ENCODE measurements at places on chromosomes 3 and 15. TPM values are rescaled to one million over a fixed set of nuclear protein-coding genes. Genes with fewer than 3 reads are reported as not detected.
A peak's percentile ranks its signal among the peaks of the same experiment; 100 is the strongest.

The PARP15 gene
- 1.7 TPM for polyA plus RNA-seq

DNA sequence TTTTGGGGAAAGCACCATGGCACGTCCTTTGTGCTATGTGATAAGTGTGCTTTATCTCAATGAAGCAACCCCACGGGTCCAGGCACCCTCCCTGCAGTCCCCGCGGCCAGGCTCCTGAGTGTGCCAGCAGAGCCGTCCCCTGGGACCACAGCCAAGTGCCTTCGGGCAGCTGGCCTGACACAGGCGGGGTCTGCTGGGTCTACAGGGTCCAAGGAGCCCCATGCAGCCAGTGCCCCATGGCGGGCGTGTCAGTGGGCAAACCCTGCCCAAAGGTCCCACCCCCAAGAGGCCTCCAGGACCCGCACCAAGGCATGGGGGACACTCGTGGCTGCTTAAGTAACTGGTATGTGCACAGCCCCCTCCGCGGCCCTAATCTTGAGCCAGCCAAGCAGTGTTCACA lies 35.3 kb downstream of the KLHL25 start:
- H3K36me3 ChIP-seq, result peaks cover 21% of the 10 kb centered on the region
- H3K4me3 ChIP-seq, result no peak overlapping the region
- H3K27ac ChIP-seq, result no peak overlapping the region
- peak; percentile 48 for DNase-seq
- H3K27me3 ChIP-seq, result no peaks in the 10 kb centered on the region

The CCR8 gene
- 0.10 TPM for polyA plus RNA-seq

DNA sequence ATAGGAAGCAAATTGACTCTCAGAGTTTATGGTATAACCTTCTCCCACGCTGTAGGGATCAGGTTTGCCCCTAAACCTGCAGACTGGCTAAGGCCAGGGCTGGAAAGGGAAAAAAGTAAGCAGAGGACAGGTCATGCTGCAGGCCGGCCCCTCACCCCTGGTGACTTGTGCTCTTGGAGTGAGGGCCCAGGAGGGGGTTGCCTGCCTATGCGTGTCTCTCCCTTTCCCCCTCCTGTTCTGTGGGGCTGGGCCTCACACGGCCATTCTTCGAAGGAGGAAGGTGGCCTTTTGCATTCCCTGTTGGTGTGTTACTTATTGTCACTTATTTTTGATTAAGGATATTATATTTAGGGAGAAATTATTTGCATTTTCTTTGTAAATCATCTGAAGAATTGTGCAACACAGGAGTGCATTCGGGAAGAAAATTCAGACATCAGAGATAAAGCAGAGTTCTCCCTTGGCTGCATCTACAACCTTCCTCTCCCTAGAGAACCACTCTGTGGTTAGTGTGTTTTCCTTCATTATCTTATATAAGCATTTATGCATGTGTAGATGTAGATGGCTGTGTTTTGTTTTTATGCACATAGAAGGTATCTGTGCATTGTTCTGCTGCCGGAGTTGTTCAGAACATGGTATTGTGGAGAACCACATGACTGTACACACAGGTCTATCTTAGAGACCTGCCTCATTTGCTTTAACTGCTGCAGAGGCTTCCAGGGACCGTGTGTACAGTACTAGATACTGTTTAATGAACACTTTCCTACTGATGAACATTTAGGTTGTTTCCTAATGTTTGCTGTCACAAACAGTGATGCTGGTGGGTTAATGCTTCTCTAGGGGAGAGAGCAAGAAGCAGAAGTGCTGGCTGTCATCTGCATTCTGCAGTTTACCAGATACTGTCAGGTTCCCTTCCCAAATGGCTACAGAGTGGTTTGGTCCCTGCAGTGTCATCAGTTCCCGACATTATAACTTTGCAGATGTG lies 133.5 kb downstream of the APBA2 start:
- H3K36me3 ChIP-seq, result no peaks in the 10 kb centered on the region
- H3K4me3 ChIP-seq, result no peak overlapping the region
- H3K27ac ChIP-seq, result no peak overlapping the region

The SI gene
- not detected for polyA plus RNA-seq

- no peak for DNase-seq
- peak overlapping the region; percentile 71 for H3K27ac ChIP-seq
- peaks cover 35% of the 10 kb centered on the region for H3K4me1 ChIP-seq
- H3K4me3 ChIP-seq, result no peak overlapping the region
- H3K36me3 ChIP-seq, result peaks cover 60% of the 10 kb centered on the region
- no peaks in the 10 kb centered on the region for H3K27me3 ChIP-seq
These were observed 108.3 kb downstream of the LRIG1 start for GRCh38 chr3:66392512-66392911.

The LINGO1 gene
- 10.0 TPM for polyA plus RNA-seq

DNA sequence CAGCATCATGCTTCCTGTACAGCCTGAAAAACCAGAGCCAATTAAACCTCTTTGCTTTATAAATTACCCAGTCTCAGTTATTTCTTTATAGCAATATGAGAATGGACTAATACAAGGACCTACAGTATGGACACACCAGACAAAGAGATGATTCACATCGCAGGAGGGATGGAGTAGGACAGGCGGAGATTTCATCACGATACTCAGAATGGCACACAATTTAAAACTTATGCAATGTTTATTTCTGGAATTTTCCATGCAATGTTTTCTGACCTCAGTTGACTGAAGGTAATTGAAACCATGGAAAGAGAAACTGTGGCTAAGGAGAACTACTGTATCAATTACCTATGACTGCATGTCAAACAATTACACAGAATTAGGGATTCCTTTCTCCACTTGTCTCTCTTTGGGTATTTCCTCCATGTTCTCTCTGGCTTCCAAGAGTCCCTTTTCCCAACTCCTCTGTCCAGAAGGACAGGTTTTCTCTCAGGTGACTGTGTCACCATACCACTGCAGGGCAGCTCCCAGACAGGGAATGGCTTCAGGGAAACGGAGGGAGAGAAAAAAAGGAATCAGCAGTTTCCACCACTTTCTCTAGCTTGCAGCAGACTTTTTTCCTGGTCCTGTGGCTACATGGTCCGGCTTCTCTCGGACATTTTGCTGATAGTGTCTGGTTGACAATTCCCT lies 3.0 kb upstream of the ANO10 start:
- DNase-seq, result no peak
- H3K27ac ChIP-seq, result no peak overlapping the region
- H3K4me1 ChIP-seq, result peaks cover 5% of the 10 kb centered on the region
- H3K27me3 ChIP-seq, result no peaks in the 10 kb centered on the region

The MRAS gene
- 71.8 TPM for polyA plus RNA-seq

DNA sequence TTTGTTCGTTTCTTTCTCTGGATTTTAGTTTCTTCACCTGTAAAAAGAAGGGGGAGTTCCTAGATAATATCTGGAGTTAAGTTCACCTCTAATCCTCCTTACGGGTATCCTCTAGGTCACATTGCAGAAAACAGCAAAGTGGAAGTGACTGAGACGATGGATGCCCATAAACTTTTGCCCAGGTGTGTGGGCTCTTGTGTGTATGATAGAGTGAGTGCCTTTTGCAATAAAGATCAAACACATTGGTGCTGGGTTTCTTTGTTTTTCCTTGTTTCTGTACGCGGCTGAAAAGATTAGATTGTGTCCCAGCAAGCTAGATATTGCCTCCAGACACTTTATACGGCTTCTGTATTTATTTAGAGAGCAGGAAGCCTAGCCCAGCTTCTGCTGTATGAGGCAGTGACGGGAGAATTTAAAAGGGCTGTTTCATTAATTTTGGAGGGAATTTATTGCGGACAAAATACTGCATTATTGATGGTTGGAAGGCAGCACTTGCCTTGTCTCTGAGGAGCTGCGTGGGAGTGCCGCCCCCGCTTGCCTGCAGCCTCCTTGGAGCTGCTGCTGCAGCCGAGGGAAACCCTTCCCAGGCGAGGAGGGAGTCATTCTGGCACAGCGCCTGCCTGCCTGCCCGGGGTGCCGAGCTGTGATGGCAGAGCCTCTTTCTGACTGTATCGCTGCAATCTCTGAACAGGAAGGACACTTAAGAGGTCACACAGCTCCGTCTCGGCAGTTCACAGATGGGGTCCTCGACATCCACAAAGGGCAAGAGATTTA lies 38.5 kb downstream of the PYDC2 start:
- peaks cover 2% of the 10 kb centered on the region for H3K4me1 ChIP-seq
- no peak overlapping the region for H3K27ac ChIP-seq
- H3K36me3 ChIP-seq, result no peaks in the 10 kb centered on the region
- no peaks in the 10 kb centered on the region for H3K27me3 ChIP-seq

DNA sequence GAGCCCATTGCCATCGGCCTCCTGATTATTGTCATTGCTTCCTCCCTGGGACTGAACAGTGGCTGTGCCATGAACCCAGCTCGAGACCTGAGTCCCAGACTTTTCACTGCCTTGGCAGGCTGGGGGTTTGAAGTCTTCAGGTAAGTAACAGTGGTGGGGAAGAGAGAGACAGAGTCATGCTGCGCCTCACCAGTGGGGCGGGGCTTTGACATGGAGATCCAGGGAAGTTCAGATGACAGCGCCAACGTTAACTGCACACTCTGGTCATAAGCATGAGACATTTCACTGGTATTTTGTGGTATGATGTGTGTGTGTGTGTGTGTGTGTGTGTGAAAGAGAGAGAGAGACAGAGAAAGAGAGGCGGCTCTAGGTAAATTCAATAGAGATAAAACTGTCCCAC lies 41.0 kb downstream of the AQP9 start:
- no peaks in the 10 kb centered on the region for H3K36me3 ChIP-seq
- no peak overlapping the region for H3K27ac ChIP-seq
- H3K4me3 ChIP-seq, result no peak overlapping the region
- no peaks in the 10 kb centered on the region for H3K4me1 ChIP-seq
- DNase-seq, result no peak

- H3K36me3 ChIP-seq, result no peaks in the 10 kb centered on the region
- no peaks in the 10 kb centered on the region for H3K4me1 ChIP-seq
- no peak overlapping the region for H3K27ac ChIP-seq
- no peak overlapping the region for H3K4me3 ChIP-seq
- no peak for DNase-seq
- H3K27me3 ChIP-seq, result no peaks in the 10 kb centered on the region
These were observed 33.8 kb downstream of the BCHE start for GRCh38 chr3:165803471-165803870.

GRCh38 chr3:173138026-173138425 lies 3.0 kb downstream of the SPATA16 start:
- peak; percentile 7 for DNase-seq
- no peak overlapping the region for H3K4me3 ChIP-seq
- no peak overlapping the region for H3K27ac ChIP-seq

The ADGRG7 gene
- not detected for polyA plus RNA-seq

GRCh38 chr15:42151141-42151561 lies 5.3 kb downstream of the PLA2G4F start:
- DNase-seq, result no peak
- no peak overlapping the region for H3K4me3 ChIP-seq

GRCh38 chr3:108391917-108392593 lies 95.7 kb downstream of the HHLA2 start:
- H3K4me3 ChIP-seq, result no peak overlapping the region
- no peaks in the 10 kb centered on the region for H3K4me1 ChIP-seq
- no peaks in the 10 kb centered on the region for H3K36me3 ChIP-seq
- peak; percentile 42 for DNase-seq

The ENTPD3 gene
- 0.75 TPM for polyA plus RNA-seq

DNA sequence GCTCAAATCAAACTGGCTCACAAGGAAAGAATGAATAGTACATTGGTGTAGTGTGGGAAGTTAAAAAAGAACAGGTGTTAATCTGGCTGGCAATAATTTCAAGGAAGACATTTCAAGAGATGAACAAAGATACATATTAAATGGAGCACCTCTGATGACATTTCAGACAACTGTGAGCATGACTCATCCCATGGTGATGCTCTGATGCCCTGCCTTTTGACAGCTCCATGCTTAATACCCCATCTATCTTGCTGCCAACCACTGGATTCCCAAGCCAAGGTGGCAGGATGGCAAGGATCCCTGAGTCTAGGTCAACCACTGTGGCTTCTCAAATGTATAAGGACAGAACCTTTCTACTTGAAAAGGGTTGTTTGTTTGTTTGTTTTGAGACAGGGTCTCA lies 29.3 kb downstream of the LRRC2 start:
- H3K36me3 ChIP-seq, result no peaks in the 10 kb centered on the region
- no peaks in the 10 kb centered on the region for H3K27me3 ChIP-seq
- no peak overlapping the region for H3K27ac ChIP-seq
- no peaks in the 10 kb centered on the region for H3K4me1 ChIP-seq
- no peak overlapping the region for H3K4me3 ChIP-seq

The TGM5 gene
- 0.11 TPM for polyA plus RNA-seq

The RBMS3 gene
- 29.3 TPM for polyA plus RNA-seq

- peaks cover 60% of the 10 kb centered on the region for H3K36me3 ChIP-seq
- H3K27me3 ChIP-seq, result no peaks in the 10 kb centered on the region
- H3K4me3 ChIP-seq, result no peak overlapping the region
- H3K4me1 ChIP-seq, result peaks cover 13% of the 10 kb centered on the region
These were observed 33.2 kb downstream of the PML start for GRCh38 chr15:74027688-74028087.

The SPINK8 gene
- not detected for polyA plus RNA-seq

- H3K4me1 ChIP-seq, result no peaks in the 10 kb centered on the region
- H3K27ac ChIP-seq, result no peak overlapping the region
- no peak for DNase-seq
- no peaks in the 10 kb centered on the region for H3K27me3 ChIP-seq
- H3K36me3 ChIP-seq, result no peaks in the 10 kb centered on the region
These were observed 37.6 kb upstream of the ATP11B start for GRCh38 chr3:182755712-182756111.

DNA sequence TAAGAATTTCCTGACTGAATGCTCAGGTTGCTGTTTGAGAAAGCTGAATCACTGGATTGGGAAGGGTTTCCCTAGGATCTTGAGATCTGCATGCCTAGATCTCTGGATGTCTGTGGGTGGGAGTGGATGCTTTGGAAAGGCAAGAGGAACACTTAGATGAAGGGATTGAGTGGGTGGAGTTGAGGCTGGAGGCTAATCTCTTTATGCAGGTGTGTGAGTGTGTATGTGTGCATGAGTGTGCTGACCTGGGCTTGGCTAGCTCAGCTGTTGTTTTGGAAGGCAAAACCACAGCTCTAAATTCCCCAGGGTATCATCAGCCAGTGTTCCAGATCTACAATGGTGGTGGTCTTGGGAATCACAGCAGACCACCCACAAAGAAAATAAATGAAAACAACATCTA lies 60.5 kb downstream of the CLDN1 start:
- no peaks in the 10 kb centered on the region for H3K27me3 ChIP-seq
- H3K4me1 ChIP-seq, result peaks cover 2% of the 10 kb centered on the region
- no peak overlapping the region for H3K27ac ChIP-seq
- DNase-seq, result peak; percentile 55
- H3K36me3 ChIP-seq, result no peaks in the 10 kb centered on the region

DNA sequence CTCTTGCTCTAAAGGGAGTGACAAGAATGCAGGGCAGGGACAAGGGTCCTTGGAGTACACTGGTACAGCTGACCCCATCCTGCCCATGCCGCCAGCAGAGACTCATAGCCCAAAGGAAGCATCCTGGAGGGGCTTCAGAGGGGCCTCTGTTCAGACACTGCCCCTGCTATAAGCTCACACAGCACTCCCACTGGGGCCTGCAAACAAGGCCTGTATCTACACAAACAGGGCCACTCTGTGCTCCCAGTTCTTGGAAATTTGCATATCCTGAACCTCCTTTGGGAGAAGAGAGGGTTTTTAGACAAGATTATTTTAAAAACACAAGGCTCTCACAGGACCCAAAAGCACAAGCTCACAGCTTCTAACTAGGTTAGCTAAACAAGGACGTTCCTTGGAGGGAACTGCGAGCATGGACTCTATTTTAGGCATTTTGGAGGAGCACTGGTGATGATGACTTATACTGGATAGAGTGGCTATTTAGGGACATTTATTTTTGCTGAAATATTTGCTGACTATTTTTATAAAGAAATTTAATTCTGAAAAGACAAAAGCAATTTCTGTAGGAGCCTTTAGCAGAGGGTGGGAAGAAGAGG lies 16.4 kb upstream of the ANKRD34C start:
- DNase-seq, result peak; percentile 23
- H3K4me1 ChIP-seq, result no peaks in the 10 kb centered on the region
- H3K27me3 ChIP-seq, result no peaks in the 10 kb centered on the region
